Activated B cell treated with CpG ODN at 0.5 μM for 24 hours (primary cell): ENCODE measurements at places on chromosomes 12 and 14. TPM values are rescaled to one million over a fixed set of nuclear protein-coding genes. Genes with fewer than 3 reads are reported as not detected.

DNA sequence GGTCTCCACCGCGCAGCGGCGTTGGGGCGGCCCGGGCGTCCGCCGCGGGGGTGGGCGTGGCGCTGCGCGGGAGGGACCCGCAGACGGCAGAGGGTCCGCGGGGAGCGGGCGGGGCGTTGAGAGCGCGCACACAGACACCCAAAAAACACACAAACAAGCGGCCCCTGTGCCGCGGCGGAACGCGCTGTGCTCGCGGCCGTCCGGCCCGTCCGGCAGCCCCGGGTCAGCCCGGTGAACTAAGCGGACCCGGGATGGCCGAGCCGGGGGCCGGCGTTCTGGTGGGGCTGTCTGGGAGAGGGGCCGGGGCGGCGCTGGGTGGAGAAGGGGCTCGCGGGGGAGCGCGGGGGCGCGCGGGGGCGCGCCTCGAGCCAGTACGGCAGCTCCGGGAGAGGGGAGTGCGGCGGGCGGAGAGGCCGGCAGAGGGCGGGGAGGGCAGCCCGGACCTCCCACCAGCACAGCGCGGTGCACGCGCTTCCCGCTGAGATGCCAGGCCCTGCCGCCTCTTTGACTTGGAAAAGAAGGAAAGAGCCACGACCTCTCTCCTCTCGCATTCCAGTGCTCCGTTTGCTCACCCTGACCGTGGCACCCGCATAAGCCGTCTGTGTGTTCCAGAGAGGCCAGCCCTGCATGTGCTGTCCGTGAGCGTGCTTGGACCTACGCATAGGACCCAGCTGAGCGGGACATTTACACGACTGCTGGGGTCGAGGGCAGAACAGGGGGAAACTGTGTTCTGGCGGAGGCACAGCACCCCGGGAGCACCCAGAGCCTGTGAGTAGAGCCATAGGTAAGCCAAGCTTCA is 10.3 kb downstream of the SLC6A12 start:
- DNase-seq: no peak
- no peak overlapping the region for H3K27ac ChIP-seq
- no peak overlapping the region for H3K4me3 ChIP-seq
- peaks cover 33% of the 10 kb centered on the region for H3K27me3 ChIP-seq
- H3K36me3 ChIP-seq: no peaks in the 10 kb centered on the region
- no peaks in the 10 kb centered on the region for H3K4me1 ChIP-seq

- H3K4me1 ChIP-seq: peaks cover 53% of the 10 kb centered on the region
- H3K36me3 ChIP-seq: no peaks in the 10 kb centered on the region
- DNase-seq: no peak
- no peaks in the 10 kb centered on the region for H3K27me3 ChIP-seq
- H3K27ac ChIP-seq: no peak overlapping the region
- H3K4me3 ChIP-seq: no peak overlapping the region
Observed at GRCh38 chr12:92533280-92533890, 169.4 kb upstream of the PLEKHG7 start.

GRCh38 chr14:41873686-41874317 is 267.1 kb downstream of the LRFN5 start:
- H3K27ac ChIP-seq: no peak overlapping the region
- DNase-seq: no peak
- no peaks in the 10 kb centered on the region for H3K27me3 ChIP-seq
- H3K4me3 ChIP-seq: no peak overlapping the region
- no peaks in the 10 kb centered on the region for H3K4me1 ChIP-seq

GRCh38 chr12:68515793-68516192 is 94.9 kb upstream of the RAP1B start:
- H3K36me3 ChIP-seq: no peaks in the 10 kb centered on the region
- no peaks in the 10 kb centered on the region for H3K27me3 ChIP-seq
- H3K4me3 ChIP-seq: no peak overlapping the region

- H3K27ac ChIP-seq: no peak overlapping the region
- no peak for DNase-seq
- peaks cover 28% of the 10 kb centered on the region for H3K36me3 ChIP-seq
- H3K4me3 ChIP-seq: no peak overlapping the region
- H3K27me3 ChIP-seq: no peaks in the 10 kb centered on the region
Observed at GRCh38 chr12:53378724-53379388, 1.1 kb upstream of the SP1 start.

DNA sequence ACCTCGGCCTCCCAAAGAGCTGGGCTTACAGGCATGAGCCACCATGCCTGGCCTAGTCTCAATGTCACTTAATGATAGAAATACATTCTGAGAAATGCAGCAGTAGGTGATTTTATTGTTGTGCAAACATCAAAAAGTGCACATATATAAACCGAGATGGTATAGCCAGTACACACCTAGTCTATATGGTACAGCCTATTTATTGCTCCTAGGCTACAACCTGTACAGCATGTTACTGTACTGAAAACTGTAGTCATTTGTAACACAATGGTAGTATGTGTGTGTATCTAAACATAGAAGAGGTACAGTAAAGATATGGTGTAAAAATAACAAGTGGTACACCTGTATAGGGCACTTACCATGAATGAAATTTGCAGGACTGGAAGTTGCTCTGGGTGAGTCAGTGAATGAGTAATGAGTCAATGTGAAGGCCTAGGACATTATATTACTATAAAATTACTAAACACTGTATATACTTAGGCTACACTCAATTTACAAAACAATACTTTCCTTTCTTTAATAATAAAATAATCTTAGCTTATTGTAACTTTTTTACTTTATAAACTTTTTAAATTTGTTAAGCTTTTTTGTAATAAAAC is 166.7 kb upstream of the SYT1 start:
- no peaks in the 10 kb centered on the region for H3K4me1 ChIP-seq
- no peak overlapping the region for H3K27ac ChIP-seq
- H3K4me3 ChIP-seq: no peak overlapping the region
- DNase-seq: no peak
- no peaks in the 10 kb centered on the region for H3K27me3 ChIP-seq
- H3K36me3 ChIP-seq: no peaks in the 10 kb centered on the region

DNA sequence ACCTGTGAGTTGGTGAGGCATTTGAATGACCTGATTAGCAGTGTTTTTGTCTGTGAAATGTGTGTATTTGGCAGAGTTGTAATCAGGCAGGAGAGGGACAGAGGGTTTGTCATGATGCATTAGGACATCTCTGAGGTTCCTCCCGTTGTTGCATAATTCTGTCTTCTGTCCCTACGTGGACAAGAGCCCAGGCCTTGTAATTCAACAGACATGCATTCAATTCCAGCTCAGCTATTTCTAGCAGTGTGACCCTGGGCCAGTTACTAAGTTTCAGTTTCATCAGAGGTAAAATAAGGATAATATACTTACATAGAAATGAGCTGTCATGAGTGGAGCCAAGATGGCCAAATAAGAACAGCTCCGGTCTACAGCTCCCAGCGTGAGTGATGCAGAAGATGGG is 208.6 kb downstream of the SLC38A4 start:
- H3K4me1 ChIP-seq: no peaks in the 10 kb centered on the region
- no peaks in the 10 kb centered on the region for H3K27me3 ChIP-seq
- no peak for DNase-seq
- no peak overlapping the region for H3K4me3 ChIP-seq
- H3K36me3 ChIP-seq: peaks cover 4% of the 10 kb centered on the region

RPGRIP1 gene
- total RNA-seq: not detected in 2 replicates

- no peak overlapping the region for H3K4me3 ChIP-seq
- no peaks in the 10 kb centered on the region for H3K27me3 ChIP-seq
- no peaks in the 10 kb centered on the region for H3K36me3 ChIP-seq
- no peaks in the 10 kb centered on the region for H3K4me1 ChIP-seq
- no peak overlapping the region for H3K27ac ChIP-seq
- DNase-seq: no peak
Observed at GRCh38 chr12:115155665-115156645, 472.0 kb upstream of the TBX3 start.

- no peak for DNase-seq
- H3K36me3 ChIP-seq: no peaks in the 10 kb centered on the region
- peaks cover 10% of the 10 kb centered on the region for H3K4me1 ChIP-seq
- H3K27ac ChIP-seq: no peak overlapping the region
- peaks cover 7% of the 10 kb centered on the region for H3K27me3 ChIP-seq
Observed at GRCh38 chr12:27467641-27468040, 21.1 kb downstream of the SMCO2 start.

DNA sequence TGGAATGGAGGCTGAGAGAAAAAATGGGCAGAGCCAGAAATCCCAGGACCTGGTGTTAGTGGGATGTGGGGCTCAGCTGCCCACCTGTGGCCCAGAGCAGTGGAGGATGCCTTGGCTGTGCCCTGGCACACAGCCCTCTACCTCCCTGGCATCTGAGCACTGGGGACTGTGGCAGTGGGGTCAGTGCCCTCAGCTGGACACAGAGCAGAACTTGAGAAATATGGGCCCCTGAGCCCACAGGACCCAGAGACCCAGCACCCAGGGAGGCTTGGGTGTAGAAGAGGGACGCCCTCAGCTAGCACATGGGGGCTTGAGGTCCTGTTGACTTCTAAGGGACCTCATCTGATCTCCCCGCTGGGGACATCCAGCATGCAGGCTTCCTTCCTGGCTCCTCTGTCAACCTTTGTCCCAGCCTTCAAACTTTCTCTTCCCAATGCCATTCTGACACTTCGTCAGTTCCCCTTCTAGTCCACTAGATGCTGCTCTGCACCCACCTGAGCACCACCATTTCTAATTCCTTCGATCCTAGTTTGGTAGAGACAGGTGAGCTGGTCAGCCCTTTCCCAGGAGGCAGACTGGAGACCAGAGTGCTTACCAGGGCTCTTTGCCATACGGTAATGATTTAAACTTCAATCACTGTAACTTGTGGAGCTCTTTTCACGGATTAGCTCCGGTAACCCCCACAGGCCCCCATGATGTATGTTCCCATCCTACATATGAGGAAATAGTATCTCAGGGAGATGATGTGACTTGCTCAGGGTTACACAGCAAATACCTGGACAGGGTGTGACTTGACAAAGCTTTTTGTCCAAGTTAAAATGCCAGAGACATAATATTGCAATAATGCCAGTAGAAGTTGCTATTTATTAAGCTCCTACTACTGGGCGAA is 143.7 kb downstream of the ASCL4 start:
- peaks cover 2% of the 10 kb centered on the region for H3K4me1 ChIP-seq
- H3K27me3 ChIP-seq: peaks cover 48% of the 10 kb centered on the region
- H3K27ac ChIP-seq: no peak overlapping the region
- DNase-seq: no peak
- H3K4me3 ChIP-seq: no peak overlapping the region

GRCh38 chr14:77143071-77143470 is 1.5 kb upstream of the ZDHHC22 start:
- H3K27me3 ChIP-seq: peaks cover 65% of the 10 kb centered on the region
- peaks cover 26% of the 10 kb centered on the region for H3K4me1 ChIP-seq
- DNase-seq: no peak

ANAPC7 gene
- 69.8 and 76.2 TPM in 2 replicates for total RNA-seq

TAS2R50 gene
- 1.0 and 1.2 TPM in 2 replicates for total RNA-seq

DNA sequence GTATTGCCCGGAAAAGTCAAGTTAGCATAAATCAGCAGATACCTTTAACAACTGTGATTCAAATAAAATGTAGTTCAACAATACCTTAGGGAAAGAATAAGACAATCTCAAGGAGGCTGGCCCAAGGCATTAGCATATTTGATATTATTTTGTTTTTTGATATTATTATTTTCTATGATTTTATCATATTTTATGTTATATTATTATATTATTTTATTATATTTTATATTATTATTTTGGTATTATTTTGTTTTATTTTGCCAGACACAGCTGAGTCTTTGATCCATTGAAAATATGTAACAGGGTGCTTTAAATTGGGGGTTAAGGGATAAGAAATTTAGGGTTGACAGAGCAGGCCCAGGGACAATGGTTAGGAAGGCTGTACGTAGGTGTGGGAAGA is 607.9 kb upstream of the USP15 start:
- DNase-seq: no peak
- no peaks in the 10 kb centered on the region for H3K36me3 ChIP-seq
- H3K4me3 ChIP-seq: no peak overlapping the region
- no peak overlapping the region for H3K27ac ChIP-seq
- no peaks in the 10 kb centered on the region for H3K4me1 ChIP-seq
- no peaks in the 10 kb centered on the region for H3K27me3 ChIP-seq

DNA sequence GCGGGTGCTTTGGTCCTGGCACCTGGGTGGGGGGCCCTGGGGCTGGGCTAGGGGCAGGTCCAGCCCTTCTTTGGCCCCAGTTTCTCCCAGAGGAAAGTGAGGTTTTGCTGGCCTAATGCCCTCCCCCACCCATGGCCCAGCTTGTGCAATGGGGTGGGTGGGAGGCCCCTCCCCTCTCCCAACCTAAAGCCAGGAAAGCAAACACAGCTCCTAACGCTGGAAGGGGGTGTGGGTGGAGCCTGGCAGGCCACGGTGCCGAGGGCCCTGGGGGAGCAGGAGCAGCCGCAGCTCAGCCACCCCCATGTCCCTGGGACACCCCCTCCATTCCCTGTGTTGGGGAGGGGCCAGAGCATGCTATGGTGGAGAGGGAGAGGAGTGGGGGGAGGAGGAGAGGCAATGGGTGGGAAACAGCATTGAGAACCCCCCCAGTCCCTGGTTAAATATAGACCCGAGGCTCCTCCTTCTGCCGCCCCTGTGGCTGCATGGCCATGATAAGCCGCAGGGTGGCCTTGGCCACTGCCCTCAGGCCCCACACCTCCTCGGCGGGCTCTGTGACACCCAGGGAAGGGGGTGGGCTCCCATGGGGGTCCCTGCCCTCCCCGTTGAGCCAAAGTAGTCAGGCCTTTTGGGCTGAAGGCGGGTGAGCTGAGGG is 4.7 kb downstream of the EXOC3L4 start:
- H3K4me3 ChIP-seq: no peak overlapping the region
- peaks cover 14% of the 10 kb centered on the region for H3K27me3 ChIP-seq
- H3K36me3 ChIP-seq: no peaks in the 10 kb centered on the region
- no peak for DNase-seq
- no peak overlapping the region for H3K27ac ChIP-seq

DNA sequence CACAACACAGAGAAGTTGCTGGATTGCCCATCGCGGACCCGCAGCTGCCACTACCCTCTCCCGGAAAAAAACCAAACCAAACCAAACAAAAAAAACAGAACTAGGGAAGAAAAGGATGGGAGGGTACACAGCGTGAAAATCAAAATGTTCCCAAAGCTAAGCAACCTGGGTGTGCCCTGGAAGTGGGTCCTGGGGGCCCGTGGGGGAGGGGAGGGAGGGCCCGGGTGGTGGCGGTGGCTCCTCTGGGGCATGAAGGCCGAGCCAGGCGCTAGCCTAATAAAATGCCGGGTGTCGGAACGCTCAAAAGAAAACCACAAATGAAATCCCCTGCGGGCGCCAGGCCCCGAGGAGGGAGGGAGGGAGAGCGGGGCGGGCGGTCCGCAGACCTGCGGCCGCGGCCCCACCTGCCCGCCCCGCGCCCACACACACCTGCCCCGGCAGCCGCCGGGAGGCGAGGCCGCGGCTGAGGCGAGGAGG is 787 bp downstream of the HECTD4 start:
- H3K36me3 ChIP-seq: no peaks in the 10 kb centered on the region
- no peaks in the 10 kb centered on the region for H3K27me3 ChIP-seq
- no peak for DNase-seq

SUDS3 gene
- 31.1 and 33.7 TPM in 2 replicates for total RNA-seq

DNA sequence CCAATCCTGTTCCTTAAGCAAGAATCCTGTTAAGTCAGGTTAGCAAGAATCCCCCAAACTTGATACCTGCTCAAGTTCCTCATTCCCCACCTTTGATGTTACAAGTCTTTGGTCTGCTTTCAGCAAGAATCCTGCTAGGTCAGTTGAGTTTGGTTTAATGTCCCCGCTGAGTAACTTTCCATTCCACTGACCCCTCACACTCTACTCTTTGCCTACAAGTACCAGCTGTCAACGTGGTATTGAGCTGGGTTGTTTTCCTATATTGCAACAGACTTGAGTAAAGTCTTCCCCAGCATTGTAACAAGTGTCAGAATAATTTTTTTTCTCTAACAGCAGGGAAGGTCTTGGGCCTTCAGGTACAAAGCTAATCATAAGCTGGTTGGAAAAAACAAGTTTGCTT is 6.3 kb downstream of the PPM1H start:
- DNase-seq: no peak
- no peak overlapping the region for H3K27ac ChIP-seq
- peaks cover 25% of the 10 kb centered on the region for H3K27me3 ChIP-seq
- H3K4me3 ChIP-seq: no peak overlapping the region
- no peaks in the 10 kb centered on the region for H3K36me3 ChIP-seq
- H3K4me1 ChIP-seq: peaks cover 7% of the 10 kb centered on the region

NPFF gene
- not detected in 2 replicates for total RNA-seq

PSMA6 gene
- total RNA-seq: 163 and 180 TPM in 2 replicates
